ENCODE measurements at places on chromosomes 1 and 21.
A peak's percentile ranks its signal among the peaks of the same experiment; 100 is the strongest.

- no peak for DNase-seq
Measured at GRCh38 chr1:171902527-171902926, 61.2 kb downstream of the DNM3 start.

DNA sequence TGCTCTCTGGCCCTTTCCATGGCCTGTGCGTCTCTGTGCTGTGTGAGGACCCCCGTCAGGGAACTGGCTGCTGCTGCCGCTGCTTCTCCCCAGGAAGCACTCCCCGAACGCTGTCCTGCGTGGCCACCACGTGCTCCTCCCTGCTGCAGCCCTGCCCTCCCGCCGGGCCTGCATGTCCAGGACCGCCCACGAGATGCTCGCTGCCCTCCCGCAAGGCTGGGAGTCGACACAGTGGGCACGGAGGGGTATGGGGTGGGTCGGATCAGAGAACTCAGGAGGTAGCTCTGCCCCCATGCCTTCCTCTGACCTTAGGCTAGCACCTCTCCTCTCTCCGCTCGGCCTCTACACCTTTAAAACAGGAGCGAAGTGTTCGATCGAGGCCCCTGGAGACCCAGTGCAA lies 171.9 kb upstream of the AJAP1 start:
- no peak for DNase-seq

DNA sequence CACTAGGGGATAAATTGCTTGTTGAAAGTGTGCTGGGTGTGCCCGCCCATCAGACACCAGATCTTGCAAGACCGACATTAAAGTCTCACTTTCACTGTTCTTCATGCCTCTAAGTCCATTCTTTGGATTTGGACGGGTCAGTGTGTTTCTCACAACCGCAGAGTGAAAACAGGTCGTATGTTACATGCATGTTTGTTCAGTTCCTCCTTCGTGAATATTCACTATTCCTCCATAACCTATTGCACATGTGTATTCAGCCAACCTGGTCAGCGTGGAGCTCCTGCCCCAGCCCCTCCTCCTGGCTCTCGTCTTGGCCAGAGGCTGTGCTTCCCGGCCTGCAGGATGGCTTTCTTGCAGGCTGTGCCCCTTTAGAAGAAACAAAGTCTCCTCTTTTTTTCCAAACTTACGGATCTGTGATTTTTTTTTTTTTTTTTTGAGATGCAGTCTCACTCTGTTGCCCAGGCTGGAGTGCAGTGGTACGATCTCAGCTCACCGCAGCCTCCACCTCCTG lies 2.2 kb upstream of the KRTAP10-6 start:
- DNase-seq: no peak

DNA sequence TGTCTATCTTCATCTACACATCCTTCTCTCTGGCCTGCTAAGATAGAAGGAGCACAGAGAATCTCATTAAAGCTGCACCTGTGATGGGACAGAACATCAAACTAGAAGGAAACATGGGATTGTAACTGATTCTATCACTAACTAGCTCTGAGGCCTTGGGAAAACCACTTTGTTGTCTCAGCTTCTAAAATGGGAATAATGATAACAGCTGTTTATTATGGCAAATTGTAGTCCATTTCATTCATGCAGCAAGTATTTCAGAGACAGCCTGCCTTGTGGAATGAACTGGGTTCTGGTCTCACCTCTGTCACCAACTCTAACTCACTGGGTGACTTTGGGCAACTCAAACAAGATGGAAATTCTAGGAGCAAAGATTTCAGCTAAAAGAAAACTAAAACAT lies 12.4 kb downstream of the GJA5 start:
- DNase-seq: no peak

GRCh38 chr1:228734881-228735801 lies at the start of gene RHOU:
Gene RHOU, plus strand, starts transcription at chr1:228735479. Its CDS starts 264 bp downstream, at chr1:228735743.
- DNase-seq: peak; percentile 50

DNA sequence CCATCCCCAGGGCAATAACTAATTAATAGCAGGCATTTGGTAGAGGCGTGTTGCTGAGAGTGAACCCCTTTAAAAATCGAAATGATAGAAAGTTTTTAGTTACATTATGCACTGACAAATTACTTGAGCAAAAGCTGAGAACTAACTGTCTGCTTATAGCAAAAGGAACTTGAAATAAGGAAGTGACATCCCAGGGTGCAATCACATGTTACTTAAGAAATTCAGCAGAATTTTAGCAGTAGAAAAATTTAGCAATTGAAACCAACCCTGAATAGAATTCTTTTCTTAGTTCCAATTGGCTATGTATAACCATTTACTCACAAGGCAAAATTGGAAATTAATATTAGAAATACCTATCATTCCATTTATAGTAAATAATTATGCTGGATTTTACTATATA lies 139.5 kb upstream of the SAMSN1 start:
- no peak for DNase-seq

GRCh38 chr1:69196071-69196470 lies 371.7 kb upstream of the LRRC7 start:
- DNase-seq: no peak

- no peak for DNase-seq
Measured at GRCh38 chr1:202014060-202014459, 3.7 kb downstream of the ELF3 start.

DNA sequence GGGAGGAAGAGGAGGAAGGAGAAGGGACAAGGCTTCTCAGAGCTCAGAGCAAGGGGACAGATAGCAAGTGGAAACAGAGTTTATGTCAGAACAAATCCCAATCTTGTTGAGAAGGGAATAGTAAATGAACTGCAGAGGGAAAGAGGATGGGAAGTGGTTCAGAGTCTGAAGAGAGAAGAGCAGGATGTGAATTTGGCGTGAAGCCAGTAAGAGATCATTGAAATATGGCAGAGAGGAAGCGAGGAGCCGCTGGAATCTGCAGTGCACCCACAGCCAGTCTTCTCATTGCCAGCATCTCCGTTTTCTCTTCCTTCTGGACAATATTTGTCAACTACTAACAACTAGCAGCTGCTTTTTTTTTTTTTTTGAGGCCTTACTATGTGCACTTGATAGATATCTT lies 19.1 kb downstream of the OLFML3 start:
- no peak for DNase-seq

GRCh38 chr1:16677552-16678431 lies 11.0 kb upstream of the RNU1-3 start:
- DNase-seq: no peak

GRCh38 chr1:64231153-64231552 lies 27.7 kb downstream of the UBE2U start:
- DNase-seq: no peak

- DNase-seq: no peak
Measured at GRCh38 chr1:45800899-45801298, 2.5 kb upstream of the MAST2 start.

GRCh38 chr21:14215971-14216641 lies at the start of gene RBM11:
Gene RBM11, plus strand, starts transcription at chr21:14216157. Its CDS starts 30 bp downstream, at chr21:14216187.
- peak; percentile 66 for DNase-seq
